Midbrain (tissue), 1 donor: ENCODE measurements at places on chromosomes 12 and 14.

DNA sequence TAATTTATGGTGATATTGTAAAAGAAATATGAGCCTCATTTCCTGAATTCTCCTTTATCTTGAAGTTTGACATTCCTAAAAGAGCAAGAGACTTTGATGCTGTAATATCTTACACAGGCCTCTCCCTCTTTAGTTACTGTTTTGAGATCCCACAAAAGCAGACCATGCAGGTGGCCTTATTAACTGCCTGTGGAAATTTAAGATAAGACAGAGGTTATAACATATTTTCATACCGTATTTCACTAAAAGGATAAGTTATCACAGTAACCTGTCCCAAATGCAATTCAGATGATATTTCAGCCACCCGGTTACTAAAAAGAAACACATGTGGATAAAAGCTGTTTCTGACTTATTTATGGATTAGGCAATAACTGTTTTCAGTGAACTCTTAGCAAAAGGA lies 150.1 kb downstream of the NAV3 start:
- DNase-seq, result no peak

GRCh38 chr14:59254911-59255545 lies 66.6 kb downstream of the DAAM1 start:
- no peak for DNase-seq

DNA sequence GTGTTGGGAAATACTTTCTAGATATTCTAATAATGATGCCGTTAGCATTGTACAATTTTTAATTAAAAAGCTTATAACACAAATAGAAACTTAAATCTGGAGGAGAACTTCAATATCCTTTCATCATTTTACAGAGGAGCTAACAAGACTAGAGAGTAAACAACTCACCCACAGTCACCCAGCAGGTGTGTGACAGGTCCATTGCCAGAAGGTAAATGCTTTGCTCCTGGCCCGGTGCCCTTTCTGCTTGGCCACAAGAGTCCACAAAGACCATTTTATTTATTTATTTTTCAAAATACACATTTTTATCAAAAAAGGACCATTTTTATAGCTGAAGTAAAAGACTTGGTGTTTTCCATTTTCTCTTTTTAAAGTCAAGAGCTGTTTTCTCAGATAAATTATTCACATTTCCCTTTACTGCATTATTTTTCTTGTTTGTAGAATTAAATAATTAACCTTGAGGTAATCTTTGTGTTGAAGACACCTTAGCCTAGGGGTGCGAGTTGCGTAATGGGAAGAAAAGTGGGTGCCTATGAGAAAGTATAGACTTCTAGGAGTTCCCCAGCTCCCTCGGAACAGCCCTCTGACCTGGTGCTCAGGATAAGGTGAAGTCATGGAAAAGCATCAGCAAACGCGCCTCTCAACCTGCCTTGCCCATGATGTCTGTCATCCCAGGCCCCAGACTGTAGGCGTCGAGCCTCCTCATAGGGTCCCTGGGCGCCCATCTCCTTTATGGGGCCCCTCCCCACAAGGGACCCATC lies 26.3 kb upstream of the AMIGO2 start:
- no peak for DNase-seq

GRCh38 chr12:112018571-112019237 lies 5.5 kb downstream of the ERP29 start:
- DNase-seq, result no peak

DNA sequence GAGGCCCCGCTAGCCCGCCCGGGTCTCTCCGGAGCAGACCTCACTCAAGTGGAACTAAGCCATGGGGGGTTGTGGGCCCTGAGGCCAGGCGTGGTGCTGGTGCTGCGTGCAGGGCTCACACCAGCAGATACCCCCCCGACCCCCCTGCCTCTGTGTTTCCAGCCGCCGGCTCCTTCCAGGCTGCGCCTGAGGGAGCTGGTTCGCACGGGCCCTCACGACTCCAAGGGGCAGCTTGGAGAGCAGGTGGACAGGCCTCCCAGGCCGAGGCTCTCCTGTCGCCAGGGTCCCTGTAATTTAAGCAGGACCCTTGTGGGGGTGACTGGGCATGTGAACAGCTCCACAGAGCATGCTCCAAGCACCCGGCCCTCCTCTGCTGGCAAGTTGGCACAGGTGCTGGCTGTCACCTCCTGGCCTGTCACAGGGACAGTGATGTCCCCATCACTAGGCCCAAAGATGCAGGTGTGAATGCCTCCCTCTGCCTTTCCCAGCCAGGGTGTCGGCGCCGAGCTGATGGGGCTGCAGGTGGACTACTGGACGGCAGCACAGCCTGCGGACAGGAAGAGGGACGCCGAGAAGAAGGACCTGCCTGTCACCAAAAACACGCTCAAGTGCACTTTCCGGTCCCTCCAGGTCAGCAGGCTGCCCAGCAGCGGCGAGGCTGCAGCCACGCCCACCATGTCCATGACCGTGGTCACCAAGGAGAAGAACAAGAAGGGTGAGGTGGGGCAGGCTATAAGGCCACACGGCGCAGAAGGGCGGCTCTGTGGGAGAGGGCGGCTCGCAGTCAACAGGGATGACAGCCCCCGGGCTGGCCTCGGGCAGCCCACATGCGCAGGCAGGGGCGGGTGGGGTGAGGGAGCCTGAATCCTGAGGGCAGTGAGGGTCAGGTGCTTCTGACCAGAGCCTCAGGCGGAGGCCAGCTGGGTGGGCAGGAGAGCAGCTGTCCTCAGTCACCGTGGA lies 5.9 kb upstream of the TEX22 start:
- DNase-seq, result no peak

GRCh38 chr12:92732216-92732615 lies 29.4 kb downstream of the PLEKHG7 start:
- no peak for DNase-seq

DNA sequence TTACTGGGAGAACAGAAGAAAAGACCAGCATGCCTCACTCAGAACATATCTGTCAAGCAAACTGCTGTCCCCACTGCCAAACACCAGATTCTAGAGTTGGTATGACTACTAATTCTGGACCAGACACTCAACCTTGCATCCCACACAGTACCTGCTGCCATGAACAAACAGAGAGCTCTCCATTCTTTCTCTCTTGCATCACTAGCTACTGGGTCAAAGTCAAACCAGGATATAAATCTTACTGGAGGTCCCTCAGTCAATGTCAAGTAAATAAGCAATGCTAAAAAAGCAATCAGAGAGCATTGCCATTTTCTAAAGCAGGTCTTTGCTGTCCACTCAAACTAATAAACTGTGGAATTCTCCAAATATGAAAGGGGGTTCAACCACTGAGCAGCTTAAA lies 452.4 kb upstream of the SEL1L start:
- no peak for DNase-seq

- no peak for DNase-seq
These were observed 66.5 kb downstream of the TBK1 start for GRCh38 chr12:64518396-64518795.

DNA sequence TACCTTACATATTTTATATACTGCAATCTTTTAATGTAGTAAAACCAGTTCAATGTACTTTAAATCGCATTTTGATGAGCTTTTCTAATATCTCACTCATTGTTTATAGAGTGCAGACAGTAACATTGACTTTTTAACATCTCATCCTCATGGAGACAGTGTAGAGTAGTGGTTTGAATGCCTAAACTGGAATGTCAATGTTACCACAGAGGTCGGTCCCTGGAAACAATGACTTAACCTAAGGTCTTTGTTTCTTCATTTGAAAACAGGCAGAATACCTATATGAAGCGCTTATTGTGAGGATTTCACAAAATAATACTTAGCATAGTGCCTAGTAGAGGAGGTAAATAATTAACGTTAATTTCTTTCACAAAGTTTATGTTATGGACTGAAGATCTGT lies 5.0 kb downstream of the CDK17 start:
- no peak for DNase-seq

DNA sequence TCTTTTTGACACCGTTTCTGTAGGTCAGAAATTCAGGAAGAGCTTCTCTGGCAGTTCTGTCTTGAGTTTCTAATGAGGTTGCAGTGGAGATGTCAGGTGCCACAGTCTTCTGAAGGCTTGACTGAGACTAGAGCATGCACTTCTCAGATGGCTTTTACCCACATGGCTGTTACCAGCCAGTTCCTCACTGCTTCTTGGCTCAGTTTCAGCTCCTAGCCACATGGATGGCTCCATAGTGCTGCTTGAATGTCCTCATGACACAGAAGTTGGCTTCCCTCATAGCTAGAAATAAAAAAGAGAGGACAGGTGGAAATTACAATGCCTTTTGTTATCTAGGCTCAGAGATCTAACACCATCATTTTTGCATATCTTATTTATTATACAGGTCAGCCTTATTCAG lies 38.1 kb upstream of the SLC2A13 start:
- peak; percentile 19 for DNase-seq

GRCh38 chr12:82223426-82223825 lies 134.8 kb downstream of the CCDC59 start:
- no peak for DNase-seq

- DNase-seq, result no peak
These were observed 42.6 kb upstream of the BCL11B start for GRCh38 chr14:99314623-99315022.

DNA sequence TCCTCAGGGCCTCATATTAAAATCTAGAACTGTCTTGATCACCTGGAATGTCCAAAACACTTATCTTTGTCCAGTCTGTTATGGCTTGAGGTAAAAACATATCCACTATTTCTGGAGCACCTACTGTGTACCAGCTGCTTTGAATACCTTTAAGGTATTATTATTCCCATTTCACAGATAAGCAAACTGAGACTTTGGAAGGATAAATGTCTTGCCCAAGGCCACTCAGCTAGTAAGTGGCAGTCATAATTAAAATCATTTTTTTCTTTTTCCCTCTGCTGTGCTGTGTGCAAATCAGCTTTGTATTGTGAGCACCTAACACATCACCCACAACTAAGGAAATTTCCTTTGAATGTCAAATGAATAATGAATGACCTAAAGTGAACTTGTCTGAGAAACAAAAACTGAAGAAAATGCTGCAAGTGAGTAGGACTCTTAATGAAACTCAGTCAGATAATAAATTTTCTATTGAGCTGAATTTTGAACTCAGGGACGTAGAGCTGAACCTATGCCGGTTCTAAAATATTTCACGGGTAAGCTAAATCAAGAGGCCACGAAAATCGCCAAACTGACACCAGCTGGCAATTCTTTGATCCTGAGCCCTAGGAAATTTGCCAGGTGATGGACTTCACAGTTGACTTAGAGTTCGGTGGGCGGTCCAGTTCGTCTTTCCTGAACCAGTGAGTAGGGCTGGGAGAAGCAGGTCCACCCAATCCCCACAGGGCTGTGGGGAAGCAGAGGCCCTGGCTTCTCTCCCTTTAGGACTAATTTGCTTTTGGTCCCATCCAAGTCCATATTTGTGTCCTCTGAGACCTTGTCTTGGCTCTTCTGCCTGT lies 159.7 kb upstream of the PWP1 start:
- DNase-seq, result no peak

DNA sequence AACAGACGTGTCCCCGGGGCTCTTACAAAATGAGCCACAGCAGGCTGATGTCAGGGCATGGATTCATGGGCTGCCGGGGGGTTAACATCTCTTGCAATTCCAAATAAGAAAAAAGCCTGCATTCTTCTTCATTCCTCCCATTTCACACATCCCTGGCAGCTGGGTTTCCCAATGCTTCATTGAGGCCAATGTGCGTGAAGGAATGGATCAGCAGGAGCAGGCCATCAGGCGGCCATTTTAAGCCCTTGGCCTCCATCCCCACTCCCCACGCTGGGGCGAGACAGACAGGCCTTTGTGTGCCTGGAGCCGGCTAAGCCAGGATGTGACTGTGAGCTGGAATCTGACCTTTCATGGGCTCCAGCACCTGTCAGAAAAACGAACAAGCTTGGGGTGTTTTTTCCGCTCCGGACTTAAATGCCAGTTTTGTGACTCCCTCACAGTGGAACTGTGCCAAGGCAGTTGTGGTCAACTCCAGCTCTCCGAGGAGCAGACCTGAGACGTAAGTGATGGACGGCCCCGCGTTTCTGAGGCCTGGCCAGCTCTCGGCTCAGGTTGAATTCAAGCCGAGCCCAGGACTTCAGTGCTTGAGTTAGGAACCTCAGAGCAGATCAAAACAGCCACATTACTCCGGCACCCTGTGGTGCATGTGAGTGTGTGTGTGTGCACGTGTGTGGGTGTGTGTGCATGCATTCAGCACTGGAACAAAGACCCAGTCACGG lies 133.1 kb downstream of the TMEM30B start:
- DNase-seq, result peak; percentile 21

DNA sequence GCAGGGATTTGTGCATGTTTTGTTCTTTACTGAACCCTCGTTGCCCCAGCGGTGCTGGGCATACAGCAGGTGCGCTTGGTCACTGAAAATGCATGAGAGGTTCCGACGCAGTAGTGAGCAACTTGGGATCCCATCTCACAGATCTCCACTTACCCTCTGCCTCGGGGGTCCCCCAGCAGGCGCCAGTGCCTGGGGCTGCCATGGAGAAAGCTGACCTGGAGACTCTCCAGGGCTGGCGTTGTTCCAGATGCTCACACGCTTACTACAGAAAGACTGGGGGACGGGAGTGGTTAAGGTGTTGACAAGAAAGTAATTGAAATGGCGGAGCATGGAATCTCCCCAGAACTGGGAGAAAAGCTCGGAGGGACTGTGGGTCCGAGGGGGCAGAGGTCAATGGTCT lies 14.2 kb downstream of the GLT1D1 start:
- DNase-seq, result no peak

GRCh38 chr14:104135121-104135903 lies 3.1 kb upstream of the KIF26A start:
- DNase-seq, result no peak

DNA sequence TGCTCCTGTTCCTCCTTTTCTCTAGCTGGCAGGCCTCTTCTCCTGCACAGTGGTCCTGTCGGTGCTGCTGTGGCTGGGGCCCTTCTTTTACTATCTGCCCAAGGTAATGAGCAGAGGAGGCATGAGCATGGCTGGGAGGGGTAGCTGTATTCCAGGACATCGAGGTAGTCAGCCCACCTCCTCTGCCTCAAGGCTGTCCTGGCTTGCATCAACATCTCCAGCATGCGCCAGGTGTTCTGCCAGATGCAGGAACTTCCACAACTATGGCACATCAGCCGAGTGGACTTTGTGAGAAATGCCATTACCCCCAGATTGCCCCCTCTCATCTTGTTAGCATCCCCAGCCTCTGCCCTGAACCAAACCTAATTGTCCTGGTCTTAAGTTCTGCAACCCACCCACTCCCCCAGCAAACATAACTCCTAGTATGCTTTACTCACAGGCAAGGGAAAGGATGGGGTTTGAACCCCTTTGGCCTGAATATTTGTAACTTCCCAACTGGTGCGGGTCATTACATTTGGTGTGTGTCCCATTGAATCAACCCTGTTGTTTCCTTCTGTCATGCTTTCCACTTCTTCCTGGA lies 9.1 kb downstream of the B4GALNT1 start:
- DNase-seq, result no peak
